ENCODE measurements at places on chromosomes 16 and 17.
A peak's percentile ranks its signal among the peaks of the same experiment; 100 is the strongest.

GRCh38 chr17:36697903-36698530 lies 96.6 kb downstream of the MRM1 start:
- H3K4me3 ChIP-seq: no peak overlapping the region
- DNase-seq: peak; percentile 37
- peaks cover 33% of the 10 kb centered on the region for H3K27me3 ChIP-seq
- peaks cover 12% of the 10 kb centered on the region for H3K4me1 ChIP-seq
- H3K27ac ChIP-seq: no peak overlapping the region

DNA sequence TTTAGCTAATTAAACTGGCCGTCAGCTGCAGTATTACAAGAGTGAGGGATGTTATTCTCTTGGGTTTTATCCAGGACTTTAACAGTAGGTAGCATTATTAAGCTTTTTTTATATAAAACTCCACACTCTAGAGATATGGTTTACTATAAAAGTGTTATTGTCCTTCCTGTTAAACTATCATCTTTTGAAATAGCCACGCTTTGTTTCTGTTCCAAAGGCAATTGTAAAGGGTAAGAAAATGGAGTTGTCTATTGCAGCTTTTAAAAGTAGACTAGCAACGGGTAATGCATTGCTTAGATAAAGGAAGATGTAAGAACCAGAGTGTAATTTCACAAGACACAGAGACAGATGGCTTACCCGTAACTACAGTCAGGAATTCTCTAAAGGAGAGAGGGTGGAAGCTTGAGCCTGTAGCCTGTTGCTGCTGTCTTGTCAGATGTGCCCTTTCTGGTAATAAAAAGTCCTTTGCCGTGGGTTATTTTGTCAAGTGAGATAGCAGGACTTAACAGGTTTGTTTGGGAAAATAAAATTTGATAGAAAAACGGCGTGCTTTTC lies 56.4 kb downstream of the WWOX start:
- peaks cover 8% of the 10 kb centered on the region for H3K36me3 ChIP-seq
- H3K27ac ChIP-seq: no peak overlapping the region

- no peak overlapping the region for H3K27ac ChIP-seq
- H3K4me1 ChIP-seq: peaks cover 32% of the 10 kb centered on the region
- no peak for DNase-seq
Observed at GRCh38 chr17:54916721-54917120, 16.1 kb downstream of the TOM1L1 start.

DNA sequence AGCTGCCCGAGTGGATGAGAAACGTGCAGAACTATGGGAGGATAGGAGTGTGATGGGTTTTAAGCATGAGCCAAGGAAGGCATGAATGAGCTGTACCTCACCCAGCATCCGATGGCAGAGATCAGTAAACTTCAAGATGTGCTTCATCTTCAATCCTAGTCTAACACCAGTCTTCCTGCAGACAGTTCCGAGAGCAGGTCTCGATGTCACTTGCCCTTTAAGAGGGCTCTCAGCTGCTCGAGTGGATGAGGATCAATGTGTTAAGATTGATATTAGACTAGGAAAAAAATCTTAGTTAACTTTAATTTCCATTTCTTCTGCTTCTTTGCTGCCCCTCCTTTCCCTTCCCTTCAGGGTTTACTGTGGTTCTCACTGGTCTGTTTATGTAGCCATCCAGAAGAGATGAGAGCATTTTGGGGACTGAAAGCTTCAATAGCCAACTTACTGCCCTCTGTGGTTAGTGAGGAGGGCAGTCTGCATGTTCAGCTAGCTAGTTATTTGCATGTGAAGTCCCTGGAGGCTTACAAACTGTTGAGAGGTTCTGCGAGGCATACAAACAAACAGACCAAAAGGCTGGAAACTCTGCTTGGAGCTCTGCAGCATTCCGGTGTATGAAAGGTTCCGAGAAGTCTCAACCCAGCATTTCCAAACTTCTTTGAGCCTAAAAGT lies 15.3 kb downstream of the KLHL36 start:
- peaks cover 40% of the 10 kb centered on the region for H3K4me1 ChIP-seq
- DNase-seq: no peak
- H3K36me3 ChIP-seq: peaks cover 42% of the 10 kb centered on the region
- H3K4me3 ChIP-seq: no peak overlapping the region

GRCh38 chr17:70560471-70560870 lies 391.1 kb downstream of the KCNJ2 start:
- no peaks in the 10 kb centered on the region for H3K4me1 ChIP-seq
- no peaks in the 10 kb centered on the region for H3K36me3 ChIP-seq
- no peaks in the 10 kb centered on the region for H3K27me3 ChIP-seq
- H3K4me3 ChIP-seq: no peak overlapping the region

DNA sequence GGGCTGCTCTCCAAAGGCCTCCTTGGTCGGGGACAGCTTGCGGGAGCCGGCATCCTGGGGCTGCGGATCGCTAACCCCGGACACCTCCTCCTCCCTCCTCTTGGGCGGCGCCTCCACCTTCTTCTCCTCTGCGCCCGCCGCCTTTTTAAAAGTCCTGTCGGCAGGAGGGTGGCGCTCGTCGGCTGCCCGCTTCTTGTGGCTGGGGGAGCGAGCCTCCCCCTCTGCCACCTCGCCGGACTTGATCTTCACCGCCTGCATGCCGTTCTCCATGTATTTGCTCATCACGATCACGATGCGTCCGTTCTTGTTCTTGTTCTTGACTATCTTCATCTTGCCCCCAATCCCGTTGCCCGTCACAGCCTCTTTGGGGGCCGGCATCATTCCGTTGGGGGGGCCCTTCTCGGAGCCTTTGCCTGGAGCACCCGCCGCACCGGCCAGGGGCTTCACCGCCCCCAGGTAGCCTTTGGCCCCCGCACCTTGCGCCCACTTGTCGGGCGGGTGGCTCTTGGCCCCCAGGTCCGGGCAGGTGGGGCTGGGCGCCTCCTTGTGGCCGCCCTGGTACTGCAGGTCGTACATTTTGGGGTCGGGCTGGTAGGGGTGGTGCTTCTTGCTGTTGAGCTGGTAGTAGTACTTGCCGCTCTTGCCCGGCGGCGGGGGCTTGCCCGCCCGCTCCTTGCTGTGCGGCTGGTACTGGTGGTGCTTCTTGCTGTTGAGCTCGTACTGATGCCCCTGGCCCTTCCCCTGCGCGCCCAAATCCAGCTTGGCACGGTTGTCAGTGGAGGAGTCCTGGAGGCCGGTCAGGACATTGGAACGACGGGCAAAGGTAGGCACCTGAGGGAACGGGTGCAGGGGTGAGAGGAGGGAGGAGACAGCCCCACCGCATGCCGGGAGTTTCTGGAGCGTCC lies 4.4 kb downstream of the CBX4 start:
- no peaks in the 10 kb centered on the region for H3K36me3 ChIP-seq
- peak overlapping the region; percentile 70 for H3K4me3 ChIP-seq
- H3K27me3 ChIP-seq: peaks cover 89% of the 10 kb centered on the region
- peak; percentile 88 for DNase-seq
- H3K27ac ChIP-seq: no peak overlapping the region

DNA sequence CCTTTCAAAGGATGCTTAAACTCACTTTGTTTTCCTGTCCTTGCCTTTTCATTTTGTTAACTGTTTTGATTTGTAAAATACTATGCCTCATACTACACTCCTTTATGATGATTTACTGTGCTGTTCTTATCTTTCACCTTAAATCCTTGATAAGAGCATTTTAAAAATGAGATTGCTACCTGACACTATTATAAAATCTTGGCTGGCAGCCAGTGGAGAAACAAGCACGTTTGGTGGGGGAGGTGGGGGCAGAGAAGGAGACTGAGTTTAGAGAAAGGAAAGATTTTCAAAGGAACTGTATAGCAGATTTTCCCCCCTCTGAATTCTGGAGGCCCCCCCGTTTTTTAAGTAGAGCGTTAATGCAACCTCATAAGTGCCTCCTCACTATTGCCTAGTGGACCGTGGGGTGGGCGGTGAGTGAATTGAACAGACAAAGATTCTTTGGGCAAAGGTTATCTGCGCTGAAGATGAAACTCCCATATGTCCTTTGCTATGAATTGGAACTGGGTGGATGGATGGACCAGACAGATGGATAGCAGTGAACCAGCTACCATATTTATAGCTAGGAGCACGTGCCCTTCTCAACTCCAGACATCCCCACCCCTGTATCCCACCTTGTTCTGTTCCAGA lies 200.2 kb downstream of the CCDC182 start:
- H3K4me3 ChIP-seq: no peak overlapping the region
- DNase-seq: no peak
- H3K27me3 ChIP-seq: no peaks in the 10 kb centered on the region
- peaks cover 72% of the 10 kb centered on the region for H3K4me1 ChIP-seq
- no peak overlapping the region for H3K27ac ChIP-seq
- no peaks in the 10 kb centered on the region for H3K36me3 ChIP-seq

- H3K27me3 ChIP-seq: no peaks in the 10 kb centered on the region
- H3K36me3 ChIP-seq: peaks cover 36% of the 10 kb centered on the region
- H3K4me1 ChIP-seq: peaks cover 21% of the 10 kb centered on the region
- peak; percentile 30 for DNase-seq
Observed at GRCh38 chr17:40281663-40282062, 6.0 kb upstream of the CDC6 start.

DNA sequence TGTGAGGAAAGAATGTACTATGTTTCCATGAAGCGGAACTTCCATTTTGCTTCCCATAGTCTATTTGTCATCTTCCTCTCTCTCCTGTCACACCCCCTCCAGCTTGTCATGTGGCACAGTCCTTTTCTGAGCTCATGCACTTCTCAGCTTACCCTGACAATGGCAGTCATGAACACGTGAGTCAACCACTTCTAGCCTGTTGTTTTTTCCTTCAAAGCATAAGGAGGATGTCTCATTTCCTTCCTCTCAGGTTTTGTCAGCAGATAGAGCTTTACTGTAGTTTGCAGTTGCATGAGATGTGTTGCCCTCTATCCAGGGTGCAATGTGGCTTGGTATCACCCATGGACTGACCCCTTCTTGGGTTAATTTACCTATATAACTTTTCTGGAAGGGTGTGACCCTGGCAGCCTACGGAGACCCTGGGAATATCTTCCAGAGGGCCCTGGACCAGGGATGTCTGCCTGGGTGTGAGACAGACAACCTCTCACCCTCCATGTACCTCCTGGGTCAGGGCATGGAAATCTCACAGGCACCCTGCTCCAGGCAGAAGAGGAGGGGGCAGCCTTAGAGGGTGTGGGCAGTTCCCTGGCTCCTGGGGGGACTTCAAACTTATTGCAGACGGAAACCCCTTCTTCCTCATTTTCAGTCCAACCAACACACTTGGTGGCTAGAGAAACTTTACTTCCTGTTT lies 4.0 kb upstream of the ZNF267 start:
- no peak for DNase-seq
- no peak overlapping the region for H3K4me3 ChIP-seq
- H3K27ac ChIP-seq: no peak overlapping the region
- H3K27me3 ChIP-seq: peaks cover 37% of the 10 kb centered on the region

GRCh38 chr17:4751932-4752331 lies 12.2 kb upstream of the CXCL16 start:
- H3K4me1 ChIP-seq: peaks cover 7% of the 10 kb centered on the region
- no peak overlapping the region for H3K27ac ChIP-seq
- no peaks in the 10 kb centered on the region for H3K36me3 ChIP-seq

- H3K36me3 ChIP-seq: peaks cover 16% of the 10 kb centered on the region
- H3K27ac ChIP-seq: no peak overlapping the region
- peak; percentile 79 for DNase-seq
- peaks cover 7% of the 10 kb centered on the region for H3K4me1 ChIP-seq
Observed at GRCh38 chr16:89711601-89712273, 9.0 kb downstream of the VPS9D1 start.

GRCh38 chr16:27374221-27374803 lies 27.7 kb upstream of the IL21R start:
- no peak overlapping the region for H3K27ac ChIP-seq
- H3K4me3 ChIP-seq: no peak overlapping the region
- no peak for DNase-seq
- H3K27me3 ChIP-seq: no peaks in the 10 kb centered on the region
- H3K4me1 ChIP-seq: no peaks in the 10 kb centered on the region

- H3K4me3 ChIP-seq: no peak overlapping the region
- peaks cover 43% of the 10 kb centered on the region for H3K4me1 ChIP-seq
- H3K36me3 ChIP-seq: peaks cover 2% of the 10 kb centered on the region
- no peaks in the 10 kb centered on the region for H3K27me3 ChIP-seq
- H3K27ac ChIP-seq: peak overlapping the region; percentile 13
Observed at GRCh38 chr17:29723278-29724047, 100.8 kb upstream of the CORO6 start.

DNA sequence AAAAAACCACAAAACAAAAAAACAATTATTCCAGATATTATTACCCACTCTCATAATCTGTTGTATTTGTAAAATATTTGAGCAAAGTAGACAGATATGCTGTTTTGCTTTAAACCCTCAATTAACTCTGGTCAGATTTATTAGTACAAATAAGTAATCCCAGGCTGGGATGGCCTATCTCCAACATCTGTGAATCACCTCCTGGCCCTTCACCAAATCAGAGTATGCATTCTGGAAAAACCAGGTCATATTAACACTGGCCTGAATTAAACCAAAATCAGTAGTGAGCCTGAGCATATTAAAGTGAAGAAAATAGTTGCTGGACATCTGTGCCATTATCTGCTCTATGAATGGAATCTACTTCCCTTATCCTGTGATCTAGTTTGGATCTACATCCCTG lies 41.0 kb downstream of the STAT3 start:
- H3K36me3 ChIP-seq: peaks cover 43% of the 10 kb centered on the region
- H3K4me3 ChIP-seq: no peak overlapping the region

GRCh38 chr16:19027416-19027815 lies 40.0 kb upstream of the COQ7 start:
- peaks cover 7% of the 10 kb centered on the region for H3K36me3 ChIP-seq
- no peaks in the 10 kb centered on the region for H3K4me1 ChIP-seq
- no peak for DNase-seq
- no peaks in the 10 kb centered on the region for H3K27me3 ChIP-seq

DNA sequence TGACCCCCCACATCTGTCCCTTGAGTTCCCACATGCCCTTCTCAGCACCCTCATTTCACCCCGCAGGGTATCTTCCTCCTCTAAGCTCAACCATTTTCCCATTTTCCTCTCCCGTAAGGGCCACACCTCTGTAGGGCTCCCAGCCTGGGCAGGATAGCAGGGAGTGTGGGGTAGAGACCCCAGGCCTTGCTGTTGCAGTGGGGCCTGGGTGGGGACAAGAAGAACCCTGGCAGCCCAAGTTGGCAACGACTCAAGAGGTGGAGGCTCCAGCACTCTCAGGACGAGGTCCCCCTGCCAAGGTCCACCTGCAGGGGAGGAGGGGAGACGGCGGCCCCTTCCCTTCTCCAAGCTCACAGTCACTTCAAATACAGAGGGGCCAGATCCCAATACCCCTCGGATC lies 2.0 kb upstream of the TMEM92 start:
- peaks cover 12% of the 10 kb centered on the region for H3K27me3 ChIP-seq
- H3K4me1 ChIP-seq: peaks cover 48% of the 10 kb centered on the region
- H3K36me3 ChIP-seq: no peaks in the 10 kb centered on the region
- H3K27ac ChIP-seq: no peak overlapping the region
- H3K4me3 ChIP-seq: peak overlapping the region; percentile 66

GRCh38 chr17:20010099-20010863 lies 1.1 kb downstream of the SPECC1 start:
- H3K27ac ChIP-seq: no peak overlapping the region
- peaks cover 15% of the 10 kb centered on the region for H3K4me1 ChIP-seq
- peaks cover 44% of the 10 kb centered on the region for H3K27me3 ChIP-seq
- peak; percentile 28 for DNase-seq
- peak overlapping the region; percentile 86 for H3K4me3 ChIP-seq

DNA sequence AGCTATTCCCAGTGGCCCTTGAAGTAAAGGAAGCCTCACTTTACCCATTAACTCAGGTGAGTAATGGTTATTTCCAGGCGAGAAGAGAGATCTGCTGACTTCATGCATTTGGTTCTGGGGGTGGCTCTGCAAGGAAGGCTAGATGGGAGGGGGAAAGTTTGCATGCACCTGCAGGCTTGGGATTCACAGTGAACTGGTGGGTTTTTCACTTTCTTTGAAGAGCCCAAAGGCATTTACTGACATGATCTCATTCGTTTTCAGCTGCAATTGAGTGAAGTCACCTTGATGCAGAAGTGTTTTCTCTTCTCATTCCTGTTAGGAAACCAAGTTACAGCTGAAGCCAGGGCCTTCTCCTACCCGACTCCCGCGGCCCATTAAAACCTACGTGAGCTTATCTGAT lies 131.0 kb upstream of the N4BP1 start:
- peaks cover 6% of the 10 kb centered on the region for H3K36me3 ChIP-seq
- H3K27me3 ChIP-seq: peaks cover 3% of the 10 kb centered on the region
- no peak overlapping the region for H3K4me3 ChIP-seq
- H3K27ac ChIP-seq: no peak overlapping the region
